SIG-M5 (cell line): ENCODE measurements at places on chromosomes 4 and X.

- no peak for DNase-seq
These were observed 59.7 kb upstream of the PRDM8 start for GRCh38 chr4:80137631-80138030.

DNA sequence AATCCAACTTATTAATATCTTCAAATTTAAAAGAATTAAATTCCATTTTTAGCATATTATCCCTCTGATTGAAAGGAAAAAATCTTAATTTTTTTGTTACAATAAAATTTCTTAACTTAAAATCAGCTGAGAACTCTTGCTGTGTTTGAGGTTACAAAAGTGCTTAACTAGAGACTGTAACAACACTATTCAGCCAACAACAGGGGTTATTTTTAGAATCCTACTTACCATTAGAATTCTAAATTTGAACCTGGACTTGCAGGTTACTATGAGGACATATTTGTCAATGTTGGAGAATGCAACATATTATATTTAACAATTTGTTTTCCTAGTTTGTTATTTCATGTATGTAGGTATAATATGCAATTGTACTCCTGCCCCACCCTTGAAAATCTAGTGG lies 238.1 kb upstream of the CXXC4 start:
- no peak for DNase-seq

GRCh38 chr4:37130465-37130864 lies 114.1 kb upstream of the NWD2 start:
- DNase-seq, result no peak

DNA sequence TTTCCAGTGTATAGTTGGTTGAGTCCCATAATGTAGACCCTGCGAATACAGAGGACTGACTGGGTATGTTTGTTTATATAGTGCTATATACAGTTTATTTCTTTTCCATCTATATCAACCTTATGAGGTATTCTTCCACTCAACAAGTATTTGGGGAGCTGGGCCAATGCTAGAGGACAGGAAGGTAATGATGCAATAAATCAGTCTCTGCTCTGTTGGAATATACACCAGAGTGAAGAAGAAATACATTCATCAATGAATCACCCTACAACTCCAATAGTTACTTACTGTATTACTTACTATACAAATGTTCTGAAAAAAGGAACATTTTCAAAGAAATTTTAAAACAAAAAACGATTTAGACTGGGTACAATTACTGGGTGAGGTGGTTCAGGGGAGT lies 2.1 kb upstream of the ARSJ start:
- DNase-seq, result no peak

DNA sequence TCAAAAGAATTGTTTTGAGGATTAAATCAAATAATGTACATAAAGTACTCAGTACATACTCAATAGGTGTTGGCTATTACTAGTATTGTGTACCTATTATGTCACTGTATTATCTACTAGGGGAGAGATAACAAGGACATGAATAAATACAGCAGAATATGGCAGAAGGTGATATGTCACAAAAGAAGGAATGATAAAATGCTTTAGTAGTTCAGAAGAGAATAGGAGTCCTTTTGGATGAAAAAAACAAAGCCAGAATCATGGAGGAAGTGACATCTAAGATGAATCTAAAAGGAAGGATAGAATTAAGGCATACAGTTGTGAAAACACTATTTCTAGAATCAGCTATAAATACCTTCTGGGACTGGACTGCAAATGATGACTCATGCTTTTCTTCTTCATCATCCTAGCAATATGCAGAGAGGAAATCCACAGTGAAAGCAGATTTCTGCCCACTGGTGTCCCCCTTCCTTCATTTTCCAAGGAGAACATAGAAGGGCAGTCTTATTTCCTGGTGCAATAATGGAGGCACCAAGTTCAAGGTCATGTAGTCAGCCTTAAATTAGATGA lies 98.7 kb downstream of the GLUD2 start:
- DNase-seq, result no peak

- no peak for DNase-seq
These were observed 1166.3 kb upstream of the PCDH7 start for GRCh38 chr4:29553846-29554245.

- no peak for DNase-seq
These were observed 140.9 kb upstream of the JADE1 start for GRCh38 chr4:128668566-128668965.

DNA sequence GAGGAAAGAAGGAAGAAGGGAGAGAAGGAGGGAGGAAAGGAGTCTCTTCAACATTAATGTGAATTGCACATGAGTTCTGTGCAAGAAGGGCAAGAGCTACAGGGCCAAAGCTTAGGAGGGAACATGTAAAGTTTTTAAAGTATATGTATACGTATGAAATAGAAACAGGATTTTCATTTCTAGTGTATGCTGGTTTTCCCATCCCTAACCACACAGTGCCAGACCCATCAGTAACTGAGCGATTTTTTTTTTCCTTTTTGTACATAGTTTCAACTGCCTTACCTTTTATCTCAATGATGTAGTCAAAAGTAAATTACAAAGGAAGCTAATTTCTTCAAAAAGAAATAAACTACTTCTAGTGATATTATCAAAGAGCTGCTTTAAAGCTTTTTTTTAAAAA lies 157.6 kb downstream of the SH3KBP1 start:
- DNase-seq, result no peak

DNA sequence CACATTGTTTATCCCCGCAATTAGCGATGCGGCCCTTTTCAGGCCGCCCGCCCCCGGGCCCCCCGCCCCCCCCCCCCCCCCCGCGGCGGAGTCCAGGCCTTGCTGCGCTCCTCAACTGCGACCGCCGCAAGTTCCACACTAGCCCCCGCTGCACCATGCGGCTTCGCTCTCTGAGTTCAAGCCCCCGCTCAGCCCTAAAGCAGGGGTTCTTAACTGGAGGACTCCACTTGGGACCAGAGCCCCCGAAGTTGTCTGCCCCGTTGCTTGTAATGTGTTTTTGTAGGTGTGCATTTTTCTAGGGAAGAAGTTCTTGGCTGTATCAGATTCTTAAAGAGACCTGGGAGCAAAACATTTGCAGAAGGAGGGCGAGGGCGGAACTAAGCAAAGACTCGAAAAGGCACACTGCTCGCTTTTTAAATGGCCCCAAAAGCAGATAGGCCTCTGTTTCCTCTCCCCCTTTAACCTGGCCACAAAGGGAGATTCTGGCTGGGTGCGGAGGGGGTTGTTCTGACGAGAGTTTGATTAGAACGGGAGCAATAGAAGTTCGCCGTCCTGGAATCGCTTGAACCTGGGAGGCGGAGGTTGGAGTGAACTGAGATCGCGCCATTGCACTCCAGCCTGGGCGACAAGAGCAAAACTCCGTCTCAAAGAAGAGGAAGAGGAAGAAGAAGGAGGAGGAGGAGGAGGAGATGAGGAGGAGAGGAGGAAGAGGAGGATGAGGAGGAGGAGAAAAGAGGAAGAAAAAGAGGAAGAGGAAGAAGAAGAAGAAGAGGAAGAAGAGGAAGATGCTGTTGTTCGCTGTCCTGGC lies 2.3 kb upstream of the MSX1 start:
- no peak for DNase-seq

DNA sequence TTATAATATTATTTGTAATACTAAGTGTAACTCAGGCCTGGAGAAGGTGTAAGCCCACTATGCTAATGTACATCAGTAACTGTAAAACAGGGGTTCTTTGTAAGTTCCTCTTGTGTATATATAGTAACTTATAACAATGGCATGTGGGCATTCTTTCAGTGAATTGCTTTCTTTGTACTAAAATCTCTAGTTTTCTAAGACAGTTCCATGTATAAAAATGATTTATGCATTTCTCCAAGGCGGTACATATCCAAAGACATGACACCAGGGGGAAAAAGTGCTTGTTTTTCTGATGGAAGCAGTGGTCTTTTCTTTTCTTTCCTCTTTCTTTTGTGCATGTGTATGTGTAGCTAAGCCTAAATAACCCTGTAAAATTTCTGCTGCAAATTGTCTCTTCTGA lies 702.4 kb upstream of the GRID2 start:
- no peak for DNase-seq

DNA sequence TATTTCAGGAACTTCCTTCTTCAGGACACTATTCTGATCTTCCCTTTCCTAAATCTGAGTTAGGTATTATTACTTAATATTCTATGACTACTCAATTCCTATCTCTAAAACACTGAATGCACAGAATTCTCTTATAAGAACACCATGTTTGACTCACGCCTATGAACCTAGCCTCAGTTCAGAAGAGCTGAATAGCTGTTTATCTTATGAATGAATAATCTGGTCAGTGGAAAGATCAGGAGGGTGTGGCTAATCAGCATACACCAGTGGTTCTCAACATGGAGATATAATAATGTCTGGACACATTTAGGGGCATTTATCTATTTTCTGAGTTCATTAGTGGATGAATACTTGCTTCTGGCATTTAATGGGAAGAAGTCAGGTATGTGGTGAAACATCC lies 24.2 kb downstream of the EPHA5 start:
- no peak for DNase-seq

DNA sequence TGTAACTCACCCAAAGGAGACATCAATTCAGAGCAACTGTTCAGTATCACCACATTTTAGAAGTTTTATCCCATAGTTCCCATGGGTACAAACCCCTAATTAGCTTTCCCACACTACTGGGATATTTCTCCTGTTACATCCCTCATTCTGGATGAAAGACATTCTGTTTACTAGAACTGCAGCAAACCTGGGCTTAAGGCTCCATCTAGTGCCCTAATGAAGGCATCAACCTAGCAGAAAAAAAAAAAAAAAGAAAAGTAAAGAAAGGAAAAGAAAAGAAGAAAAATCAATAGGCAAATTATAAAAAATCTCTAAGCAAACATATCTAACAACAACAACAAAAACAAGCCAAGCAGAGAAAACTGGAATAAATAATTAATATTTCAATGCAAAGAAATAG lies 133.7 kb upstream of the CPXCR1 start:
- DNase-seq, result no peak

- no peak for DNase-seq
These were observed 21.1 kb downstream of the KLHL15 start for GRCh38 chrX:24005867-24006266.

DNA sequence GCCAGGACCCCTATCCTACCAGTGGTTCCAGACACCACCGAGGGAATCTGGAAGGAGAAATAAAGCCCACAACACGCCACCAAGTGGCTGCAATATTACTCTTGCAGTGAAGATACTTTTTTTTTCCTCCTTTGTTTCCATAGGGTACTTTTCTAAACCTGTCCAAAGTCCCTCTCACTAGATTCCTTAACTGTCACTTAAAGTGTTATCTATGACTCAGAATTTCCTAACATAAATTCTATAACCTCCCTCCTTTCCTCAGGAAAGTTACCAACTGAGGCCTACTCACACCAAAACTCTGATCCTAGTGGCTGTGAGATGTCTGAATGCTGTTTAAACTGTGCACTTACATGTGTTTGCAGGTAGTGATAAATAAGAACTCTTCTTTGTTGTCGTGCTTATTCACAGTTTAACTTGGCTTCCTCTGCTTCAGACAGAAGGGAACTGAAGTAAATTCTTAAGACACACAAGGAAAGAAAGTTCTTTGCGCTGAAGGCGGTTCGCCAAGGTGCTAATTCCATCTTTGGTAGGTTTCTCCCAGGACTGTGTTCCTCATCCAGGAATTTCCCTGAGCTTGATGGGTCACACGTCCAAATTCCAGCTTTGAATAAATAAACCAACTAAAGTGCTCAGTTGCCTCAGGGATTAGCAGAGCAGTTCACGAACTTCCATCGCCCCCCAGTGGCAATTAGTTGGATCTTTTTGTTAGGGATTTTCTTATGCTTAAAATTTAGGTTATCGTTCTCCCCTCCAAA lies 10.7 kb upstream of the HCCS start:
- DNase-seq, result no peak

DNA sequence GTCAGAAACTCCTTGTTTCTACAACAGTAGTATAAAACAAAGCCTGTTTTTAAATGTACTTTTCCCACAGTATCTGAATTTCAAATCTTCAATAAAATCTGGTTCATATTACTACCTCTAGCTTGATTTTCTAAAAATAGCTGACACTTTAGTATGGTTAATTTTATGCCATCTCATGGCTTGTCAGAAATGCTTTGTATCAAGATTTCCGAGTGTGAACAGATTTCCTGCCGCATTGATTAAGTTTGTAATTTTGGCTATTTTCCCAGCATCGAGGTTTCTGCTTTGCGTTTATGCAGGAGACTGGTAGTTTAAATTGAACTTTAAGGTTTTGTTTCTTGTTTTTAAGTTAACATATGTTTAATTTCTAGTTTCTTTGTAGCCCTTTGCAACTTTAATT lies 44.2 kb downstream of the CLCN3 start:
- no peak for DNase-seq

DNA sequence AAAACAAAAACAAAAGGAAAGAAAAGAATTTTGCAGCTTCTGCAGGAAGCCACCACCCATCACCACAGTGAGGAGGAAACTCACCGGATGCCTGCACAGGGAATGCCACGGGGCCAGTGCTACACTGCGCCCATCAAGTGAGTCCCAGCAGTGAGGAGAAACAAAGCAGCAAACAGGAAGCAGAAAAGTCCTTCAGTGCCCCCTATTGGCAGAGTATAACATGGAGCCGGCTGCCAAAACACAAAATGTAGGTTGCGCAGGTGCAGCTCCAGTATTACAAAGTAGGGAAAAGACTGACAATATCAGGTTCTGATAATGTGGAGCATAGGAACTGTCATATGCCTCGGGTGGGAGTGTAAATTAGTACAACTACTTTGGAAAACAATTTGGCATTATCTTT lies 23.3 kb upstream of the SCML2 start:
- no peak for DNase-seq

DNA sequence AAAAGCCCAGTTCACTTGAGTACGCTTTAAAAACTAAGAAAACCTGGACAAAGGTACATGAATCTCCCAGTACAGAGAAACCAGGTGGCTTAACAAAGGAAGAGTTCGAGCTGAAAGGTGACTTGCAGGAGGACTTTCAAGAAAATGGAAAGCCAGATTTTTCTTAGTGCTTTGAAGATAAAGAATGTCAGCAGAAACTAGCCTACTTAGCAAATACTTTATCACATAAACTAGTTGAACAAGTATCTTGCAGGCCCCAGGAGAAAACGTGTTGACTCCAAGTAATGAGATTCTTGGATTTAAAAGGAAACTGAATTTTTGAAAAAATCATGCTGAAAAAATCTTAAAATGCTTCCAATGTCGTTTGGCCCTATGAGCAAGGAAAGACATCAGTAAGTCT lies 26.4 kb downstream of the CDKN2AIP start:
- DNase-seq, result no peak

DNA sequence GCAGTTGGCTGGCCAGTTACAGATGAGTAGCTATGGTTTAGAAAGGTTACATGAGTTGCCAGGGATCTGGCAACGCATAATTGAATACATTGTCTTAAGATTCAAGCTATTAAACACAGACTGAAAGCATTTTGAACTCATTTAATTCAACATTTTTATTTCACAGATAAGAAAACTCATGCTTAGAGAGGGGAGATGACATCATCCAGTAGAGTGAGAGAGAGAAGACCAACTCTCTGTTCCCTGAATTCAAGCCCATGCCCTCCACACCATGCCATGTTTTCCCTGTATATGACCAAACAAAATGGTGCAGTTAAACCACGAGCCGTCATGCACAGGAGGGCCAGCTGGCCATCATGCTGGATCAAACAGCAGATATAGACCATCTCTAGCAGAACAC lies 22.6 kb downstream of the SNCA start:
- DNase-seq, result no peak
